Activated CD8-positive, alpha-beta T cell treated with anti-CD3 and anti-CD28 coated beads for 36 hours (primary cell): ENCODE measurements at places on chromosomes 5 and 9. TPM values are rescaled to one million over a fixed set of nuclear protein-coding genes. Genes with fewer than 3 reads are reported as not detected.

GRCh38 chr5:143812085-143812705, at the start of gene HMHB1:
Gene HMHB1, plus strand, starts transcription at chr5:143812161.
- peak; percentile 32 for DNase-seq

DNA sequence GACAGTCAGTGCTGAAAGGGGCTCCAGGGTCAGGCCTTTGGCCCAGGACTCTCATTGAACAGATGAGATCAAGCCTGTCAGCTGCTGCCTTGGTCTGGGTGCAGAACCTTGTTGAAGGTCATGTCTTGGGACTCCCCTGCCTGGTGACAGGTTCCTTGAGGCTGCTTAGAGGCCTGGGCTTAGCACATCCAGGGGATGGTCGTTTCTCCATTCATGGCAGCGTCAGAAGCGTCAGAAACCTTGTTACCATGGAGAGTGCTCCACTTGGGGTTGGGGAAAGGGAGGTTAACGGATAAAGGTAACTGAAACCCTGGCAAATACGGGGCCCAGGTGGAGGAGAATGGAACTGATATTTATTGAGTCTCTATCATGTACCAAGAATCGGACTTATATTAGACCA, 8.8 kb downstream of the ARPC5L start:
- DNase-seq: peak; percentile 42

DNA sequence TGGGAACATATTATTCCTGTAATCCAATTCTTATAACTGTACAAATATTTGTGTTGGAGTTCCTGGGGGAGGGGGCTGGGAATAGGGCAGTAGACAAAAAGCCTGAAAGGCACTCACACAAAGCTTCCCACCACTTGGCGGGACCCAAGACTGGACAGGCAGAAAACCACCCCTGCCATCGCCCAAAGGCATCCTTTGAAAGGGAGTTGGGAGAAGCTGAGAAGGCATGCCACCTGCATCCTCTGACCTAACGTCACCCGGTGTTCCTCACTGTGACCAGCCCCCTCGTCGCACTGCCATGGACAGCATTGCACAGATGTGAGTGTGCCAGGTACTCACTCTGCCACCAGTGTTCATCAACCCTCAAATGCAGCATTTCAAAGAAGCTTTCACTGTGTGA, 80.6 kb upstream of the SMIM23 start:
- DNase-seq: no peak

GRCh38 chr5:150175536-150175935, 9.0 kb downstream of the CDX1 start:
- no peak for DNase-seq

- no peak for DNase-seq
Measured at GRCh38 chr5:94197970-94198369, 420.4 kb downstream of the KIAA0825 start.

Gene LOX
- total RNA-seq: not detected

Gene FOXD4
- total RNA-seq: not detected

Gene GABRA1
- not detected for total RNA-seq
